ENCODE measurements at places on chromosomes 6 and 20.
A peak's percentile ranks its signal among the peaks of the same experiment; 100 is the strongest.

DNA sequence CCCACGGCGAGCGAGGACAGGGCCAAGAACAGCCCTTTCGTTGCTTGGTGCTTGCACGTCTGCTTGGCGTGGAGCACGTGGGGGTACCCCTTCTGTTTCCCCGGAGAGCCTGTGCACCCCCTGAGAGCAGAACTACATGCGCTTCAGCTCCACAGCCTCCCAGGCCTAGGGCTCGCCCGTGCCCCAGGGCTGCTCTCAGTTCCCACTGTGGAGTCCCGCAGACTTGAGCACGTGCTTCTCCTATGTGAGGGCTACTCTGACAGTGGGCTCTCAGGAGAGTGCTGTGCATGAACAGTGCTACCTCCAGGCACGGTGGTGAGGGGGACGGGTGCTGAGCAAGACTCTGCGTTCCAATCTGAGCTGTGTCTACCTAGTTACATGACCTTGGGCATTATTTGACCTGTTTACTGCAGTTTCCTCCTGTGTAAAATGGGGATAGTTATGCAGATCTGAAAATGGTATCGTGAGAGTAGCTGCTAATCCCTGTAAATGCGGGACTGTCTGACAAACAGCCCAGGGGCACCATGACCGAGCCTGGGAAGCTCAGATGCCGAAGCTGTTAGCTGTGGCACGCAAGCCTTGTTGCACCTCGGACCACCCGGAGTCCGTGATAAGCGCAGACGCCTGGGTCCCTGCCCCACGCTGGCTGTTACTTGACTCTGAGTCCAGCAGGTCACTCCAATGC lies 82.4 kb downstream of the IRF4 start:
- no peak for DNase-seq

DNA sequence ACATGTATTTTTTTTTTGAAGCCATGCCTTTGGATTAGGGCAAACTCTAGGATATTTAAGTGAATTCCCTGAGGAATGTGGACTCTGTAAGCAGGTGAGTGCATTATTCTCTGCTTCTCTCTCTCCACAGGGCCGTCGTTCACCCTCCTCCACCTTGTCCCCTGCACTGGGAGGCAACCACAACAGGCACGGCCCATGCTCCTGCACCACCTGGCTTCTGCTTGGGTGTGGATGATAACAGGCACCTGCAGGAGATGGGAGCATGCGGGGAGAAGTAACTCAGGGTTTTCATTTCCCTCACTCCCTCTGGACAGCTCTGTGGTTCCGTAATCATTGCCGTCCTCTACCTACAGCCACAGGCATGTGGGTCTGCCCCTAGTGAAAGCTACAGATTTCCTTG lies 43.4 kb downstream of the HLA-C start:
- no peak for DNase-seq

DNA sequence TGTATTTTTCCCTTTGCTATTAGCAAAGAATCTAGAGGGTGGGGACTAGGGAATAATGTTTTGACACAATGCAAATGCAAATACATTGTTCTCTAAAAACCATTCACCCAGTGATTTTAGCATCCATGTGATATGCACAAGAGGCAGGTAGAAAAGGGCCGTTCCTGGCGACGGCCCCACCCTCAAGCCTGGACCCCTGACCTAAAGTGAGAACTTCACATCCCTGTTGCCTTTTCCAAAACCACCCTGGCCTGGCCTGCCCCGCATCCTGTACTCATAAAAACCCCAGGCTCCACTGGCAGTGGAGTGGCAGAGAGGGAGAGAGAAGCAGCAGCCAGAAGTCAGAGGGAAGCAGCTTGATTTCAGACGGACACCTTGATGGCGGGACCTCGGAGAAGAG lies 48.5 kb downstream of the MAP1LC3A start:
- no peak for DNase-seq

DNA sequence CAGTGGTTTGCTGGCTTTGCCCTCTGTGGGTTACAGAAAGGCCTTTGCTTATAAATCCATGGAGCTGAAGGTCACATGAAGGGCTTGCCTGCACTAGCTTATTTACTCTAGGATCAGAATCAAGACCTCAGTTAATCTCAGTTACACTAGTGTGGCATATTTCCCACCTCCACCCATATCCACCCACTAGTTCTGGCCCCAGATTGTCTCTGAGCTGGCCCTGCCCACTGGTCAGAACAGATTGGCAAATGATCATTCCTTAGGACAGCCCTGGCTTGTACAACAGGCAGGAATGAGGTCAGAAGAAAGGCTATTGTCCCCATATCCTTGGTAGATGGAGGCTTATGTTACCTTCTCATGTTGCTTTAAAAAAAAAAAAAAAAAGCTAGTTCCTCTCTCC lies 33.3 kb upstream of the SASH1 start:
- no peak for DNase-seq

GRCh38 chr6:89132057-89132456 lies 13.8 kb upstream of the PM20D2 start:
- peak; percentile 14 for DNase-seq

- DNase-seq: no peak
Observed at GRCh38 chr6:135503703-135504475, 6.3 kb upstream of the AHI1 start.

GRCh38 chr6:1110164-1110563 lies 201.7 kb upstream of the FOXQ1 start:
- no peak for DNase-seq

DNA sequence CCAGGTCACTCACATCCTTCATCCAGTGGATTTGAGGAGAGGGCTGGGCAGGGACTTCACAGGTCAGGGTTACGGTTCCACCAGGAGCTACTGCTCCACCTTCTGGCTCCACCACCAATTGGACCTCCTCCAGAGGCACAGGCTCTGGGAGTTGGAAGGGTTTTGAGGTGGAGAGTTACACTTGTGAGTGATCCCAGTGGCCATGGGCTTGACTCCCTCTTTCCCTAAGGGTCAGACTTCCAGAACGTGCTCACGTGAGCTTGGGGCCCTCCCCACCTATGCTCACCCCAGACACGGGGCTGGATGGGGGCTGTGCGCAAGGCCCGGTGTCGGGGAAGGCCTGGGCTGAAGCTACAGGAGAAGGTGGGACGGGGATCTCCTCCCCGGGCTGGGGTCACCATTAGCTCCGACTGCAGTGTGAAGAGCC lies 1.5 kb downstream of the AGER start:
- no peak for DNase-seq

DNA sequence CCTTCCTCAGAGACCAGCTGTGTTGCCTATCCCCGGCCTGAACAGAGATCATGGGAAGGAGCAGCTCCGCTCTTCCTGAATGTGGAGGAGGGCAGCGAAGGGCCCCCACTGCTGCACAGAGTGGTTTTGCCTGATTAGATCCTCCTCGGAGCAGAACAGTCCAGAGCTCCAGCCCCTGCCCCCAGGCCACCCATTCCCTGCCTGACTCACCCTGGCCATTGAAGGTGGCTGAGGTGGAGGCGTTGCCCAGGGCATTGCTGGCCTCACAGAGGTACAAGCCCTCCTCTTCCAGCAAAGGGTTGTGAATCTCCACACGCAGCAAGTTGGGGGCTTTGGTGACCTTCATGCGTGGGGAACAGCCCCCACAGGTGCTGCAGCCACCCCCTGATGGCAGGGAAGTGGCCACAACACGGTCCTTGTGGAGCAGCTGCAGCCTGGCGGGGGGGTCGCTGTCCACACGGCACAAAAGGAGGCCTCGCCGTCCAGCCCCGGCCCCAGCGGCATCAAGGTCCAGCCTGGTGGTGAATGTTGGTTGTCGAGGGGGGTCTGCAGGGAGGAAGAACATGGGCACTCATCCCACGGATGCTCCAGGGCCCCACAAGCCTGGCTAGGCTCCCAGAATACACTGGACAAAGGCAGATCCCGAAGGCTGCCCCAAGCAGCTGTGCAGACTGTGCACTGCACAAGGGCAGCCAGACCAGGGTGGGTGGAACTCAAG lies 14.7 kb downstream of the SIGLEC1 start:
- no peak for DNase-seq

DNA sequence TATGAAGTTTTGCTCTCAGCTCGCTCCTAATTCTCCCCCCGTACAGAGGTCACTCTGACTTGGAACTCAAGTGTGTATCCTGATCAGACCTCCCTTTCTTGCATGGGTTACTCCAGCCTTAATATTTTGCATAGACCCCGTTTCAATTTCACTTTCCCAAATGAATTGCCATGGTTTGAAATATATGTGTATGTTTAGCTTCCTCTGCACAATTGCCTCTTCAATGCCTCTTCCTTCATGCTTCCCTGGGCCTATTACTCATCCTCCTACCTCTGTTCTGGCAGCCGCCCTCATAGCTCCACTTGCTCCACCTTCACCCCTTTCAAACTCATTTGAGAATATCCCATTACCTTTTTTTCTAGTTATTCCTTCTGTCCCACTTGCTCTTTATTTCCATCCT lies 90.0 kb upstream of the SAMD5 start:
- DNase-seq: no peak

GRCh38 chr6:35044761-35045421 lies 96.2 kb downstream of the TCP11 start:
- DNase-seq: peak; percentile 98

GRCh38 chr20:6164421-6165341 lies 41.9 kb upstream of the FERMT1 start:
- DNase-seq: no peak

- DNase-seq: no peak
Observed at GRCh38 chr20:536426-537010, 7.1 kb downstream of the CSNK2A1 start.

GRCh38 chr20:11718474-11719094 lies 199.1 kb upstream of the BTBD3 start:
- DNase-seq: peak; percentile 78

- DNase-seq: no peak
Observed at GRCh38 chr6:21327326-21328112, 266.0 kb upstream of the SOX4 start.

GRCh38 chr6:112626468-112627082 lies 279.4 kb downstream of the RFPL4B start:
- no peak for DNase-seq

DNA sequence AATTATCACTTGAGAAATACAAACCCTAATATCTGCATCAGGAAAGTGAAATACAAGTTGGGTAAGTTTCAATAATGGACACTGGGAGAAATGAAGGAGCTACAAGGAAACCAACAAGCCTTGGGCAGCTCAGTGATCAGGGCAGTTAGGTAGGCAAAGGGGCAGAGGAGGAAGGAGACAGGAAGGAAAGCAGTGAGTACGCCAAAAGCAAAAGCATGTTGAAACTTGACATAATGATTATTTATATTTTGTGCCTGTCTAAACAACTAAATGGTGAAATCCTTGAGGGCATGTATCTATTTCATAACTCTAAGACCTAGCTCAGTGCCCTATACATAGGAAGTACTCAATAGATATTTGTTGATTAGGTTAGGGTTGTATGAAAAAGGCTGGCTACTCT lies 23.3 kb downstream of the PXT1 start:
- peak; percentile 64 for DNase-seq

- DNase-seq: peak; percentile 64
Observed at GRCh38 chr6:83221889-83222479, 28.8 kb downstream of the RWDD2A start.

DNA sequence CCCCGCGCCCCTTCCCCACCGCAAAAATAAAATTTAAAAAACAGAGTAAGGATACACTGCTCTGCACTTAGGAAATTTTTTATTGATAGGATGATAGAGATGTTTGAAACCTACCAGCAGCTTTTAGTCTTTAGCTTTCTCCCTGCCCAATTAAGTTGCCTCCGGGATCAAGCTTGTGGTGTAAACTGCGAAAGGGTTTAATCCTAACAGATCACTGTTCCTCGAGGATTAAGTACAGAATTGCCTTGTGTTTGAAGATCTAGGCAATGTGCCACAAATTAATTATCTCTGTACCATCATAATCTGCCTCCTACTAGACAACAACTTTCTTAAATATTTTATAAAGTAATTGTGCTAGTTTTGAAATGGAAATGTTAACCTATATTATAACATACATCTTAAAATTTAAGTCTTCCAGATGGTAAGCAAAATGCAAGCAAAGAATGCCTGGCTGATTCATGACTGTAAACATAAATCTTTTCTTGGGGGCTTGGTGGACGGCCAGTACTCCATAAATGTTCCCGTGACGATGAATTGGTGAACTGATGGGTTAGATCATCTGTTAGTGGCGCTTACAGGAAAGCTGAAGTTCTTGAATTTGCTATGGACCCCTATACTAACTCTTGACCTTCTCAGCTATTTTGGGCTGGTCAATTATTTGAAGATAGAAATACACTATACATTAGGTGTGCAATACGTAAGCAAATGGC lies 58.0 kb upstream of the ARHGAP18 start:
- DNase-seq: no peak

DNA sequence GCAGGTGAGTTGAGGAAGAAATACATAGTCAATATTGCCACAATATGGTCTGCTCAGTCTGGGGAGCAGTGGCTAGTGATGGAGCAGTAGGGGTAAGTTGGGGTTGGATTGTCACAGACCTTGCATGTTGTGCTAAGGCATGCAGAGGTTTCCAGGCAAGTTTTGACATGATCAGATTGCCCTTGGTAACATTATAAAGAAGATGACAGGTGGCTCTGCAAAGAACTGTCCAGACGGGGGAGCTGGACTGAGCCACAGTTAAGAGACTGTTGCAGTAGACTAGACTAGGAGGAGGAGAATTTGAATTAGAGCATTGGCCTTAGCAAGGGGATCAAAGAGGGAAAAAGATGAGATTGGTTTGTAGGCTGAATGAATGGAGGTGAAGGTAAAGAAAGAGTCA lies 23.4 kb downstream of the ATRN start:
- DNase-seq: peak; percentile 12

- DNase-seq: no peak
Observed at GRCh38 chr6:39938773-39939654, 4.8 kb upstream of the MOCS1 start.

Data from NCI-H69 (cell line).